ENCODE measurements at places on chromosomes 4 and X.

- DNase-seq = no peak
Observed at GRCh38 chr4:2348786-2349185, 69.7 kb downstream of the ZFYVE28 start.

- DNase-seq = no peak
Observed at GRCh38 chr4:142540483-142540804, 305.7 kb downstream of the INPP4B start.

GRCh38 chr4:27398631-27399310, 538.1 kb downstream of the STIM2 start:
- DNase-seq = peak; percentile 47

GRCh38 chr4:127993151-127993550, 27.9 kb downstream of the ABHD18 start:
- no peak for DNase-seq

DNA sequence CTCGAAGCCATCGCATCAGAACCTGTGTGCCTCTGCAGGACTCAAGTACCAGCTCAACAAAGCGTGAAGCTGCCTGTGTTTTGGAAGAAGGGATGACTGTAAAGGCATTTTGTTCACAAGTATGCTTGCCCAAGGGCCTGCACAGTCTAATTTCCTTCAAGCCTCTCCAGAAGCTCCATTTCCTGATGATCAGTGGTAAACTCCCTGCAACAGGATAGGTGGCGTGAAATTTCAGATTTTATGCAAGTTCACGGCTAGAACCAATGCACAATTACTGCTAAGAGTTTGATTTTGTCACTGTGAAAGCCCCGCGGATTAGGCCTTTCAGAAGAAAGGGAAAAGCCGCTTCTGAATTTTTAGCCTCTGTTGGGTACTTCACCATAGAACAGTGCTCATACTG, 89.2 kb upstream of the TAPT1 start:
- DNase-seq = no peak

DNA sequence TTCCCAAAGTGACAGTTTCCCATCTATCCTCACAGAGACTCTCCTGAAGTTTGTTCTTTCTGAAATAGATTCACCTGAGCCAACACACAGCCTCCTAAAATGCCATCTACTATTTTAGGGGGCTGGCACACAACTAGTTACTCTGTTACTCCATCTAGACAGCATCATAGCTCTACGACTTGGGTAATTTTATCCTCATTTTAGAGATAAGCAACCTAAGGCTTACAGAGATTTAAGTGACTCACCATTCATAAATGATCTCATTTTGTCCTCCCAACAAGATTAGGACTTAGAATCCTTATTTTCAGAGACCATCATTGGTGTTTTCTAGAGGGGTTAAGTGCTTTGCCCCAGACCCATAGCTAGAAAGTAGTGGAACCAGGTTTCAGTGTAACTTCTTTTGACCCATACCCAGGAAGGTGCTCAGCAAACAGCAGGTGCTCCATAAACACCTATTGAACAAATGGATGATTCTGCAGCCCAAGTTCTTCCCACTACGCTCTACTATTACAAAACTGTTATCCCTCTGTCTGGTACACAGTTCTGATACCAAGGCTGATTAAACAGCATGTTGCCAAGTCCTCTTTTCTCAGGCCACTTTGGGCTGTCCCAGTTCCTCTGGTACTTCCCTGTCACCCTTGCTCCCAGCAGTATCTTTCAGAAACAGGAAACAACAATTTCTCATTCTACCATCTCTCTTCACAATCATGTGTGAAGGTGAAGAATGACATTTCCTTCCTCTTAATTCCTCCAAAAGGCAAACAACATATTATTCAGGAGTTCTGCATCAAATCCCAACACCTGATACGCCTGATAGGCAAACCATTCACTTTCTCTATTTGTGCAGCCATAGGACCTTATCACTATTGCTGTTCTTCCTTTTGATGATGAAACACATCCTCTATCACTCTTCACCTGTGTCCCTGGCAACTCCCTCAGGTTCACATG, 304.7 kb upstream of the TAPT1 start:
- DNase-seq = no peak

DNA sequence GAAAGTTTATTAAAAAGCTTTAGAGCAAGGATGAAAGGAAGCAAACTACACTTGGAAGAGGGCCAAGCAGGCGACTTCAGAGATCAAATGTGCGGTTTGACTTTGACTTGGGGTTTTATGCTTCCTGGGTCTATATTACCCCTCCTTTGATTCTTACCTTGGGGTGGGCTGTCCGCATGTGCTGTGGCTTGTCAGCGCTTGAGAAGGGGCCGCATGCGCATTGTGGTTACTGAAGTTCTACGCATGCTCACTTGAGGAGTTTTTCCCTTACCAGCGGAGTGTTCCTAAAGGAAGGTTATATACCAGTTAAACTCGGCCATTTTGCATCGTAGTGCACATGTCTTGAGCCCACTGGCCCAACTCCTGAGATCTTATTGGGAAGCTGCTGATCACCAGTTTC, 9.9 kb downstream of the ZNF157 start:
- DNase-seq = no peak

GRCh38 chrX:499870-500364, 113.2 kb upstream of the PPP2R3B start:
- DNase-seq = no peak

DNA sequence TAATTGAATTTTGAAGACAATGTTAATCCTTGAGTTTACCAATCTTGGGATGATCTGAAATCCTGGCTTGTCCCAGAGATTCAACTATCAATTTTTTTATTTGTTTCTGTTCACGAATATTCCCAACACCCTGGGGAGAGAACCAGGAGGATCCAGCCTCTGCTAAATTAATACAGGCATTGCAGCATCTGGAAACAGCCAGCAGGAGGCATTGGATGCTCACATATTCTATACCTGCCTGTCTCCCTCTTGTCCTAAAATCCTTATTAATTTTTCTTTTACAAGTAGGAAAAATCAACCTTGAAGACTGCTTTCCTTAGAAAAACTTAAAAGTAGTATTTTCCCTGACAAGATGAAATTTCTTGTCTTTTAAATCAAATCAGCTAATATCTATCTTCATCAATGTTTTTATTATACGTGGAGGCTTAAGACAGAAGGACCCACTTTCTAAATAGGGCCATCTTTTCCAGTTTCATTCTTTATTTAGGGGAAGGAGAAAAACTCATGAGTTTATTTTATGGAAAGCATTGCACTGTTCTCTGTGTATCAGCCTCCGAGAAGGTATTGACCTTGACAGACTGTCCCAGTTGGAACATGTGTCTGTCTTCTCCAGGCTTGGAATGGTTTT, 102.4 kb downstream of the CLNK start:
- peak; percentile 61 for DNase-seq

DNA sequence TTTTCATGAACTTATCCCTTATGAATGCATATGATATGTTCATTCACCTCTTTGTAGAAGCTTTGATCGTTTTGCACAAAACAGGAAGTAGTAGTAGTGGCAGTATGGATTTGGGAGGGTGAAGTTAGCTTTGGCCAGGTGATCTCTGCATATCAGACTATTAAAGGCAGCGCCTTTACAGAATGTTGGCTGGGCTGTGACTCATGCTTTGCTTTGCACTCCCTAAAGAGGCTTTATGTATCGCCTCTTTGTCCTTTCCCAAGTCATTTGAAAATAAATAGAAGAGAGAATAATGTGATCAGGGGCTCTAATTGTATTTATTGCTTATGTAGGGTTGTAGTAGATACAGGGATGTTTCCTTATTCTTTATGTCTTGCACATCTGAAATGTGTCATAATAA, 50.4 kb downstream of the SHROOM3 start:
- DNase-seq = no peak

DNA sequence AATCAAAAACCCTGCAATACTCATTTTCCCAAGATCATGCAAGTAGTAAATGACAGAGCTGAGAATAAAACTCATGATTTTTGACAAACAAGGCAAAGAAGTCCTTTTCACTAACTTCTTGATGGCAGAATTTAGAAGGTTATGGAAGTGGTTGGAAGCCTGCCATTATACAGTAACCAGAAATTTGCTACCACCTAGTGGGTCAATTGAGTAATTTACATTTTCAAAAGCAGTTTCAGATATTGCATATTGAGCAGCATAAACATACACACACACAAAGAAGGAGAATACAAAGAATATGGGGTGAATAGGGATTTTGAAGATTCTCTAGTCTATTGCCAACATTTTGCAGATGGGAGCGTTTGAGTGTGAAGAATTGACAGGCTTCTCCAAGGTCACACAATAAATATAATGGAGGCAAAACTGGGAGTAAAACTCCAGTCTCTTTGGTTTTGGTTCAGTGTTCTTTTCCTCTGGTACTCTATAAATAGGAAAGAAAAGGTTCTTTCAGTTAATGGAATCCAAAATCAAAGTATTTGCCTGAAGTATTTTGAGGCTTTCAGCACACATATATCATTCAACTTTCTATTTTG, 70.2 kb downstream of the GC start:
- DNase-seq = peak; percentile 38

DNA sequence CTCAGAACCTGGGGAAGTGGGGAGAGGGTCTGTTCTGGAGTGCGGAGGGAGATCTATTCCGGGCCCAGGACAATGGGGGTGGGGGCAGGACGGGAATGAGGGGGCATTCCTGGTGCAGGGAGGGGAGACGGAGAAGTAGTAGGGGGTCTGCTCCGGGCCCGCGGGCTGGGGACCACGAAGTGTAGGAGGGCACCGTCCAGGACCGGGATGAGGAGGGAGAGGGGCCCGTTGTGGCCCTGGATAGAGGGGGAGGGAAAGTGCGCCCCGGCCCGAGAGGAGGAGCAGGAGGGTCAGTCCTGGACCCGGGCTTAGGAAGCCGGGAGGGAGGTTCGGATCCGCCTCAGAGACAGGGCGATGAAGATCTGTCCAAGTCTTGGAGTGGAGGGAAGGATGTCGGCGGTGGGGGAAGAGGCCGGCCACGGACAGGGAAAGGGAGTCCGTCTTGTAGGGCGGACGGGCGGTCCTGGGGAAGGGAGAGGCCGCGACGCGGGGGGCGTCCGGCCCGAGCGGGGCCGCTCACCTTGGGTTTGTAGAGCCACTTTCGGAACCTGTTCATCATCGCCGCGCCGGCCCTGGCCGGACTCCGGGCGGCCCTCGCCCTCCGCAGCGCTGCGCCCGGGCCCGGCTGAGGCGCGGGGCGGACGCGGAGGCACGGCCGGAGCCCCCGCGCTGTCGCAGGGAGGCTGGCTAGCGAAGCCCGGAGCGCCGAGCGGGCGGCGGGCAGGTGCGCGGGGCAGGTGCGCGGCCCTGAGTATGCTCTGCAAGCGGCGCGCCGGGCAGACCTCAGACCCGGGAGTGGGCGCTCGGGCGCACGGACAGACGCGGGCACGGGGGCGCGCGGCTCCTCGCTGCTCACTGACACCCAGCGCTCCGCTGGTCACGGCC, at the start of gene ZFYVE28:
TSS of gene ZFYVE28 (minus strand) at position 881 of the 885 bp plus-strand sequence. CDS start at position 559, 322 bp downstream.
- no peak for DNase-seq

- no peak for DNase-seq
Observed at GRCh38 chr4:136742333-136742732, 790.0 kb downstream of the PCDH18 start.

DNA sequence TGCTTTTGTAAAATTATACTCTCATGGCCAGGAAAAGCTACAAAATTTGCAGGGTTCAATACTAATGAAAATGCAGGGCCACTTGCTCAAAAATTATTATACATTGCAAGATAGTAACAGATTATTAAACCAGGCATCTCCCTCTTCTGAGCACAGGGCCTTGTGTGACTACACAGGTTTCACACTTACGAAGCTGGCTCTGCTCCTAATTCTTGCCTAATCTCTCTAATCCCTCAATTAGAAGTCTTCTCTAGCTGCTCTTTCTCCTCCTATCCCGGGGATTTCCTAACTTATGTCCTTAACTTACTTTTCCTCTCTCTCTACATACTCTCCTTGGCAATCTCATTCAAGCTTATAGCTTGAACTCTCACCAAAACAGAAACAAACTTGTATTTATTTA, 168.3 kb downstream of the AREG start:
- DNase-seq = no peak

DNA sequence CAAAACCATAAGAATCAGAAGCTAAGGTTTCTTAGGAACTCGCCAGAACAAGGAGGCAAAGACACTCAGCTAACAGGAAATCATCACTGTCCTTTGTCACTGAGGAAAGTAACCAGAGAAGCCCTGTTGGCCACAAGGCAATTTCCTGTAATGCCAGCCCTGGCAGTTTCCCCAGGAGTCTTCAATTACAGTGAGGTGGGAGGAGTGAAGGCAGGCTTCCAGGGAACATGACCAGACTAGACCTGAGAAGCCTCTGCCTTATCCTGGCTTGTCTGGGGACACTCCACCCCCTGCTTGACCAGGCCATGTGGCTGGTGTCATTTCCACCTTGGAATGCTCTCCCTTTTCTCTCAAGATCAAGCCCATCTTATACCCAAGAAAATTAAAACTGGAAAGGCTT, 125.3 kb downstream of the COL4A6 start:
- DNase-seq = peak; percentile 7

- DNase-seq = no peak
Observed at GRCh38 chrX:153693216-153694086, 5.7 kb downstream of the SLC6A8 start.

- no peak for DNase-seq
Observed at GRCh38 chr4:94897023-94897422, 139.3 kb downstream of the BMPR1B start.

DNA sequence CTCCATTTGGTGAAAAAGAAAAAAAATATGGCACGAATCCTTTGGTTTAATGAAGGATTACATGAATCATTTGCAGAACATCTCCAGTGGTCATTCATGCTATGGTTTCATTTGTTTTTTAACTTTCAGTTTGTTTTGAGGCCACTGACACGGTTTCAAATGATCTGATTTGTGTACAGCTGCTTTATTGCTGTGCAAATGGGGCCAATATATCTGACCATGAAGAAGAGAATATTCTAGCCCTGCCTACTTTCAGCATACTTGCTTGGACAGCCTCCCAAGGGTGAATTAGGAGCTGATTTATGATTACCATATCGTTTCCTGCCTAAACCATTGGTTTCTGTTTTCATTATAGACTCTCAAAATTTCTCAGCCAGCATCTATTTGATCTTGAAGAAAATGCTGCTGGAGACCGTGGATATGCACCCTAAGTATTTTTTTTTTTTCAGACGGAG, 30.7 kb downstream of the SPARCL1 start:
- DNase-seq = no peak

DNA sequence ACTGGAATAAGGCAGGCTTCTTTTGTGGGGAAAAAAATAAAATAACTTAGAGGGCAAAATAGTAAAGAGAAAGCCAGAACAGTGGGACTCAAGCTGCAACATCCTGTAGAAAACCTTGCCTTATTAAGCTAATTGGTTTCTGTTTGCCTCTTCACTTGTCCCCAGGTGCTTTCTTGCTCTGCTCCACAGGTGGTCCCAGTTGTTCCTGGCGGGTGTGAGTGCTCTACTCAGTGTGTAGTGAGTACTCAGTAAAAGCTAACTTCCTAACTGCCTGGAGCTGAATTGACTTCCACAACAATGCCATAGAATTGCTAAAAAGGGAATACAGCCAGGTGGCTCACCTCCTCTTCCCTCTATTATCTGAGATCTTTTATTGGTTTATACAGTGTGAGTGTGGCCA, 930.2 kb downstream of the C4orf33 start:
- DNase-seq = no peak

DNA sequence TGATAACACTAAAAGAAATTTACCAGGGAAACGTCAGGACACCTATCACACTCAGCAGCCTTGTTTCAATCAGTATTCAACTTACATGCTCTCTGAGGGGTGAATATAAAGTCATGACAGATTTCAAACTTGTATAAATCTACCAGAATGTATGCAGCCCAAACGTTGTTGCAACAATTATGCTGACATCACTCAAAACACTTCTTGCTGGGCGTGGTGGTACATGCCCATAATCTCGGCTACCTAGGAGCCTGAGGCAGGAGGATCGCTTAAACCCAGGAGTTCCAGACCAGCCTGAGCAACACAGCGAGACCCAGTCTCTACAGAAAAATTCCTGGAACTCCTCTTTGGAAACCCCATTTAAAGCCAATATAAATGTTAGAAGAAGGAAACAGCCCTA, 266.6 kb upstream of the GPC4 start:
- no peak for DNase-seq

All from kidney capillary endothelial cell (primary cell).